ENCODE measurements at places on chromosomes 7 and 10.

DNA sequence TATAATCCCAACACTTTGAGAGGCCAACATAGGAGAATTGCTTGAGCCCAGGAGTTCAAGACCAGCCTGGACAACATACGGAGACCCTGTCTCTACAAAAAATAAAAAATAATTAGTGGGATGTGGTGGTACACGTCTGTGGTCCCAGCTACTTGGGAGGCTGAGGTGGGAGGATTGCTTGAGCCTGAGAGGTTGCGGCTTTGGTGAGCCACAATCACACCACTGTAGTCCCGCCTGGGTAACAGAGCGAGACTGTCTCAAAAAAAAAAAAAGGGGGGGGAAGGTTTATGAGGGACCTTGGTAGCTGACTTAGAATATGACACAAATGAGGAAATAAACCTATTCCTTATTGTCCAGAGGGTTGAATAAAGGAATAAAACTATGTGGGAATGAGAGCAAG is 30.8 kb downstream of the SCD start:
- DNase-seq, result no peak

- DNase-seq, result no peak
Measured at GRCh38 chr10:43062402-43063160, 14.3 kb upstream of the RET start.

GRCh38 chr7:27145914-27146412 is 1.6 kb downstream of the HOXA6 start:
- no peak for DNase-seq

DNA sequence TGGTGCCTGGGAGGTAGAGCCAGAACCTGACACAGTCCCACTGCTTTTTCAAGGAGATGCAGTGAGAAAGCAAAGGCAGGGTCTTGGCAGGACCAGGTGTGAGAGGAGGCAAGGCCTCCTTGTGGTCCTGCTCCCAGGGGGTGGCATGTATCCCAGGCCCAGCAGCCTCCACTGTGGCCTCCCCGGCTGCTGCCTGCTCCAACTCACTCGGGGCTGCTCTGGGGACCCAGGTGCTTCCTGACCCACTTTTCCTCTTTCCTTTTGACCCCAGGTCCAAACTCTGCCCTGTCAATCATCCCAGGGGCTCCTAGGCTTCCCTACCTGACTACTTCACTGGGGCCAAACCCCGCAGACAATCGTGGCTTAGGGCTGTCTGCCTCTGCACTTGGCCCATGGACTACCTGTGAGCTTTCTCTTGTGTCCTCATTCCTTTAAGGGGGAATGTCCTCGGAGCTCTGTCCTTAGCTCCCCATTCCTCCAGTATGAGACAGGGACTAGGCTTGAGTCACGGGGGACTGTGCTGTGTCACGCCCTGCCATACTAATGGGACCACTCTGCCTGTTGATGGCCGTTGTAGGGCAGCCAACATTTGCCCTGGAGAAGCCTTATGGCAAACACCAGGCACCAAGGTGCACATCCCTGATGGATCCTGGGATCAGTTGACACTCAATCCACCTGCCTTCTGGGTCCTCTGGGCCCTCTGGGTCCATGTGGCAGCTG is 1.1 kb upstream of the AEBP1 start:
- no peak for DNase-seq

GRCh38 chr7:134781171-134781570 is 1.7 kb downstream of the CALD1 start:
- no peak for DNase-seq

- DNase-seq, result no peak
Measured at GRCh38 chr10:78765726-78766335, 302.9 kb upstream of the ZMIZ1 start.

DNA sequence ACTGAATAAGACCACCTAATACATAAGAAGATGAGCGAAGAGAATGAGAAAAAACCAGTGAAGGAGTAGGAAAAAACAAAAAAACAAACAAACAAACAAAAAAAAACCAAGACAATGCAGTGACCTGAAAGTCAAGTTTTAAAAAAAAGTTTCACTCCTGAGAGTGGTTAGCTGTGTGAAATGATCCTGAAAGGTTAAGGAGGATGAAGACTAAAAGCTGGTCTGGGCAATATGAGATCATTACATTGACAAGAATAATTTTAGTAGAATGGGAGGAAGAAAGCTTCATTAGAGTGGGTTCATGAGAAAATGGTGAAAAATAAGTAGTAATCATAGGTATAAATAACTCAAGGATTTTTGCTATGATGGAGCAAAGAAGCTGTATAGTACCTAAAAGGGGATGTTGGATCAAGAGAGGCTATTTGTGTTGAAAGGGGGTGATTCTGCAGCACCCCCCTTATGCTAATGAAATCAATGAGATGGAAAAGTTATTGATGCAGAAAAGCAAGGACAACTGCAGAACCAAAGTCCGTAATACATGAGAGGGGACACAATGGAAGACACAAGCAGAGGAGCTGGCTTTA is 80.2 kb downstream of the KMT2C start:
- no peak for DNase-seq

DNA sequence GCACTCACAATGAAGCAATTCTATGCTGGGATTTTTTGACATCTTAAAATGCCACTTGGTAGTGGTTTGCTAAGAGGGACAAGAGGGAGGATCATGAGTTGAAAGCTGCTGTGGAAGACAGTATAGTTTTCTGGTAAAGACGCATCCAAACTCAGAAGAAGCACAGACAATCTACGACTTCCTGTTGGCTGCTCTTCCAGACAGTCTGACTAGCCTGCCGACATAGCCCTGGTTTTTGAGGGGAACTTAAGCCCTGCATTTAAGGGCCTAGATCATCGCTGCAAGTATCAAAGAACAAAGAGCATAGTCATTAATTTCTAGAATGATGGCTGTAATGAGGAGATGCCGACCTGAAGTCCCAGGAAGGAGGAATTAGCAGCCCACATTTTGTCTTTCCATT is 99.9 kb upstream of the IKZF1 start:
- no peak for DNase-seq

- DNase-seq, result no peak
Measured at GRCh38 chr7:47332213-47332612, 249.7 kb downstream of the TNS3 start.

- no peak for DNase-seq
Measured at GRCh38 chr10:50946991-50947781, 61.8 kb upstream of the A1CF start.

- no peak for DNase-seq
Measured at GRCh38 chr7:64294701-64295420, 18.9 kb upstream of the ZNF736 start.
